Temporal lobe (tissue), 4 donors: ENCODE measurements at places on chromosomes 7 and 10. TPM values are rescaled to one million over a fixed set of nuclear protein-coding genes. Genes with fewer than 3 reads are reported as not detected.

FAM53B gene
- total RNA-seq: 17.0 TPM

AGAP3 gene
- total RNA-seq: 65.9 TPM

ANXA8 gene
- not detected for total RNA-seq

FXYD4 gene
- not detected for total RNA-seq

GLCCI1 gene
- total RNA-seq: 36.6 TPM

TCAF2 gene
- total RNA-seq: 0.49 TPM

DEPP1 gene
- 3.4 TPM for total RNA-seq

PLPP4 gene
- total RNA-seq: 15.0 TPM

IFIT1B gene
- total RNA-seq: 0.49 TPM

EXOC6 gene
- 91.5 TPM for total RNA-seq

INA gene
- total RNA-seq: 161 TPM

HSPA12A gene
- 38.8 TPM for total RNA-seq

CCDC172 gene
- total RNA-seq: not detected

ELFN1 gene
- 5.4 TPM for total RNA-seq

CHRM2 gene
- total RNA-seq: 6.4 TPM

RAMP3 gene
- 6.1 TPM for total RNA-seq

UFSP1 gene
- 2.2 TPM for total RNA-seq

ADAMTS14 gene
- 0.74 TPM for total RNA-seq
